Activated naive CD8-positive, alpha-beta T cell treated with anti-CD3 and anti-CD28 coated beads, Interleukin-2, amount 50 U/mL, for 16 hours (primary cell): ENCODE measurements at places on chromosomes 2 and 18.

DNA sequence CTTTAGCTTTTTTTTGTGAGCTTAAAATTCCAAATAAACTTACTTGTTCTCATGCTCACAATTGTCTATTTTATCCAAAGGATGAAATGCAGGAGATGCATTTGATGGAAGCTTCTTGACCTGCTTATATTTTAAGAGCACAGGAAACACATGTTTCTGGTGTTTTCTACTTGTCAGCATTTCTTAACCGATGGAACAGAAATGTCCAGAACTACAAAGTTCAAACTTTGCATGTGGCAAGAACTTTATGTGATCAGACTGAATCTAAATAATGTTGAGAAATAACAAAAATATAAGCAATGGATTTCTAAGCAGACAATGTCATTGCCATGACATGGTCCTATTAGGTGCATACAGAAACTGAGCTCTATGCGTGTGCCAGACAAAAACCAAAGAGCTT lies 9.9 kb upstream of the CTLA4 start:
- DNase-seq = no peak

- DNase-seq = no peak
These were observed 84.5 kb upstream of the SLC1A4 start for GRCh38 chr2:64904413-64905329.

GRCh38 chr2:127079358-127079920 lies 27.5 kb downstream of the BIN1 start:
- no peak for DNase-seq

DNA sequence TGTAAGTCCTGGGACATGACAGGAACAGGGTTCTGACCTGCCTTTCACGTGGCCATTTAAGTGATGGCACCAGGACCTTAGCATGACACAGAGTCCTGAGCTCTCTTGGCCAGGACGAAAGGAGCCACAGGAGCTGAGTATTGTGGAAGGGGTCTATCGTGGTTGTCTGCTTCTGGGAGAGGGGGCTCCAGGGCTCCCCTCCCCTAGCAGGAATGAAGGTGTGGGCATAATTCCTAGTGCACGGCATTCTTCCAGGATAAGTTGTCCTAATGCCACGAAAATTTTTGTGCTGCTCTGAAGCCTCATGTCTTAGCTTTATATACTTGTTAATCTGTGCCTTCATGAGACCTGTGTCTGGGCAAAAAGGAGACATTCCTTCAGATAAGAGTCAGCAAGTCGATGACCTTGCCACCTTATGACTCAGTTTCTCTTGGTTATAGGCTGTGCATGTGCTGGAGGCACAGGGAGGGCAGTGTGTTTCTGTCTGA lies 17.1 kb downstream of the GATA6 start:
- DNase-seq = no peak
